ENCODE measurements at places on chromosomes 12 and 14.
A peak's percentile ranks its signal among the peaks of the same experiment; 100 is the strongest.

DNA sequence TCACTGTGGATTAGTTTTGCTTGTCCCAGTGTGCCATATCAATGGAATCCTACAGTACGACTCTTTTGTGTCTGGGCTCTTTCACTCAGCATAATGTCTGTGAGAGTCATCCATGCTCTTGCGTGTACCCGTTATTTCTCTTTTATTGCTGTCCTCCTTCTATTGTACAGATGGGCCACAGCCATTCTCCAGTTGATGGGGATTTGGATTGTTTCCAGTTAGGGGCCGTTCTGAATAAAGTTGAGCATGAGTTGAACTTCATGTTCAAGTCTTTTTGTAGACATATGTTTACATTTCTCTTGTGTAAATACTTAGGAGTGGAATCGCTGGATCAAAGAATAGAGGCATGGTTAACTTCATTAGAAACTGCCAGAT is 38.3 kb downstream of the MYO1H start:
- no peak for DNase-seq

GRCh38 chr14:90605430-90605829 is 208.6 kb downstream of the CALM1 start:
- no peak for DNase-seq

DNA sequence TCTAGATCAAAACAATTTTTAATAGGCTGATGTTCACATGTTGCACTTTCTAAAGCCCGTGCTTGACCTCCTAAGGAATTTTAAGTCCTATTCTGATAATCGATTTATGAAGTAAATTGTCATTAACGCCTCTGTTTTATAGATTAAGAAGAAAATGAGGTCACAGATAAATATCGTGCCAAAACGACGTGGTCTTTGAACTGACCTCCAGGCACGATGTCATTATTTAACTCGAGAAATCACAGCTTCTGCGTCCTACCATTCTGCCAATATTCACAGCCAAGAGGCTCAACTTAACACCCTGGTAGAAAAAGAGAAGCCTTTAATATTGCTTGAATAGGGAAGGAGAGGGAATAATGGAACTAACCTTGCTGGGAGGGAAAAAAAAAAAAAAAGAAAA is 888 bp upstream of the EEA1 start:
- no peak for DNase-seq

DNA sequence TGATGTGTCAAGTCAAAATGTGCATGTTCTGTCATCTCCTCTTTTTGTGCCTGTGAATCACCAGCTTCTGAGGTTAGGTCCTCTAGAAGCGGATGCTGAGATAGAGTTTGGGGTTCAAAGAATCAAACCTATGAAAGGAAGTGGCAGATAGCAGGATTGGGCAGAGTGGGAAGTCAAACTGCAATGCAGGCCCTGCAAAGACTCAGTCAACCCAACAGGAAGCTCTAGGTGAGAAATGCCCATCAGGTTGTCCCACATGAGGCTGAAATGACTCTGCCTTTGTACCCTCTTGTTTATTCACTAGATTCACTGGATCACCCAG is 4.5 kb upstream of the MIA2 start:
- no peak for DNase-seq

DNA sequence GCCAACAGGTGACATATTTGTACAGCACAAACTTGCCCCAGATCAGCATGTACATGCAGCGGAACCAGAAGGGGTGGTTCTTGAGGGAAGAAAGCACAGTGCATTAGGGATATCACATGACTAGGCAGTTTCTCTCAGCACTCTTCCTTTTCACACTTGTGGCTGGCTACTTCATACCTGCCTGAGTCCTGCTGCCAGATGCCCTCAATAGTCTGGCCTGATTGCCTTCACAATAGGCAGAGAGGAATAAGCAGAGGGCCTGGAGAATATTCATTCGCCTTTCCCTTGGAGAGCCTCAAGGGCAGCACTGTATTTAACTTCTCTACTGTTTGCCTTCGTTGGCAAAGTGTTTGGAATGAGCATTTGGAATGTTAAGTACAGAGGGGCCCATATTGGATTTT is 7.9 kb downstream of the EMG1 start:
- DNase-seq: no peak

DNA sequence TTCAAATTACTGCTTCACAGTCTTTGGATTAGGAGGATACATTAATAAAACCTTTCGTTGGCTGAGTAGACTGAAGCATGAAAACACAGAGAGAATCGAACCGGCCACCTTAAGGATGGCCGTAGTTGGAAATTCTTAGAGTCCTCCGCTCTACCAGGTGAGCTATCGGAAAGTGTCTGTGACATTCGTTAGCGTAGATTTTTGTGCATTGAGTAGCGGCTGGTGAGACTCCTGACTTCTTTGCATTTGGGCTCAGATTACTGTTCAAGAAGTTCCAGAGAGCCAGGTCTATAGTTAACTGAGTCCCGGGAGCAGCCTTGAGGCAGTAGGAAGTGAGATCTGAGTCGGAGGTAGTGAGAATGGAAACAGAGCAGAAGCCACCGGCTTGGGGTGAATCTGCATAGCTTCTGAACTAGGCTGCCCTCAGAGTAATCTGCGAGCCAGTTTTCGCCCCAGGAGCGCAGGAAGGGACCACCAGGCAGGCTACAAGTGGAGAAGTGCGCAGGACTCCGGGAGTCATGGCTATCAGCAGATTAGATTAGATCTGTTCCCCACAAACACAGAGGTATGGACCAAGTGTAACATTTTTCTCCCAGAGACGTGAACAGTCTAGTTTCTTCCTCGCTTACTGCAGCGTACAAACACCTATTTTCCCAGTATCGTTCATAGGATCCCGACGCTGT is 11.0 kb downstream of the OR6S1 start:
- DNase-seq: no peak

DNA sequence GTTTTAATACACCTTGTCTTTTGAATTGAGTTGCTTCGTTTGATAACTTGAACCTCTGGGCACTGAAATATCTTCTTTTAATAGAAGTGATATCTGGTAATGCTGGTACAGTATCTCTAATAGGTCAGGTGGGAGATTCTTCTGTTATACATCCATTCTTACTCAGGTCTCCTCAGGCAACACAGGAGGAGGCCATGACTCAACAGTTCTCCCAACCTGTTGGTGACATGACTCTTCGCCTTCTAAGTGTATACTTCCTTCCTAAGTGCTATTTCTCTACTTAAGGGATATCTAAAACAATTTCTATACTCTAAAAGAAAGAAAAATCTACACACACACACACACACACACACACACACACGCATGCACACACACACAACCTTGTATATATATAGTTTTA is 509.1 kb downstream of the PCNX1 start:
- DNase-seq: no peak

DNA sequence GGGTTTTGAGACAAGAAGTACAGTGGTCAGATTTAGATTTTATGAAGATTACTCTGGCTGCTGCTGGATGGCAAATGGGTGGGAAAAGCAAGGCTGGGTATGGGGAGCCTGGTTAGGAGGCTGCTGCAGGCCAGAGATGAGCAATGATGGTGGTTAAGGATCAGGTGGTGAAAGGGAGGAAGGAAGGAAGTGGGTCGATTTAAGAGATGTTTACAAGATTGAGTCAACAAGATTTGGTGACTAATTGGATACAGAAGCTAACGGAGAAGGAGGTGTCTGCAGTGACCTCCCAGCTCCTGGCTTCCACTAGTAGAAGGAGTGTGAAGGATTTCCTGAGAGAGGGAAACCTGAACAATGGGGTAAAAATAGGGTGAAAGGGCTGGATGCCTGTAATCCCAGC is 18.7 kb downstream of the NOS1 start:
- DNase-seq: no peak

GRCh38 chr12:111788178-111788654 is 21.5 kb downstream of the ALDH2 start:
- DNase-seq: no peak

DNA sequence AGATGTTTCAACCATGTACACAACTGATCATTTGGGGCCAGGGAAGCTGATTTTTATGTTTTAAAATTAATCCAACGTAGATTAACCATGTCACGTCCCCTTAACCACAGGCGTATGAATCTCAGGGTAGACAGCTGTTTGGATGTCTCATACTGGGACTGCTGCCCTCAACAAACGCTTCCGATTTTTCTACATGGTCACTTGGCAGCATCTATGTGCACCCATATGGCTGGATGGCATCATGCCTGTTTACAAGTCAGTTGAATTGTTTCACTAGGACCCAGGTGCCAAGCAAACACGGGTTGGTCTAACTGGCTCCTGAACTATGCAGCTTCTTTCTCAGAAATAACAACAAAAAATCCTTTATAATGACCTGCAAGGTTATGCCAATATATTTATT is 393.8 kb downstream of the NPAS3 start:
- DNase-seq: no peak

- DNase-seq: peak; percentile 96
Measured at GRCh38 chr14:69842686-69843420, 36.4 kb upstream of the SMOC1 start.

- no peak for DNase-seq
Measured at GRCh38 chr12:1007276-1007675, 16.3 kb downstream of the ERC1 start.
